MV-4-11 (cell line): ENCODE measurements at places on chromosomes 13 and 19.

DNA sequence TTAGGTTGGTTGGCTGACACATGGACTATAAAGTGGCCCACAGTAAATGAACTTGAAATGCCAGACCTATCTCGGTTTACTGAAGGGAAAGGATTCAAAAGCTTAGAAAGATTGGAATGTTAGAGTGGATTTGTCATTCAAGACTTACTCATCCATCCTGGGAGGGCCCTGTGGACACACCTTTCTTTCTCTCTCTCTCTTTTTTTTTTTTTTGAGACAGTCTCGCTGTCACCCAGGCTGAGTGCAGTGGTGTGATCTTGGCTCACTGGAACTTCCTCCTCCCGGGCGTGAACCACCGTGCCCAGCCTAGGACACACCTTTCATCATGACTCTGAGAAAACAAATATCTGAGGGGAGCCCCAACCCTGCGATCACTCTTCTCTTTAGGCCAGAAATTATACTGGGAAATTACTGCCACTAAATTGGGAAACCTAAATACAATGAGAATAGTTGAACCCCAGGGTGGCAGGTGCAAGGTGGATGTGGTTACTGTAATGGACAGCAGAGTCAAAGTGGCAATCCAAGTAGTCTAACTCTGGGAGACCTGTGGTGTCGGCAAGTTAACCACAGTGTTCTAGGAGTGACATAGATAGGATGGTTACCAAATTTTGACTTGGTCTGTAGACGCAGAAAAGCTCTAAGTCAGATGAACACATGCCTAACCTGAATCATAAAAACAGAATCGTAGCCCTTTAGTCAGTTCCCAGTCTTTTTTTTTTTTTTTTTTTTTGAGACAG lies 47.1 kb upstream of the ZMYM5 start:
- DNase-seq: no peak

- no peak for DNase-seq
Measured at GRCh38 chr13:28653111-28653510, 5.8 kb upstream of the POMP start.

DNA sequence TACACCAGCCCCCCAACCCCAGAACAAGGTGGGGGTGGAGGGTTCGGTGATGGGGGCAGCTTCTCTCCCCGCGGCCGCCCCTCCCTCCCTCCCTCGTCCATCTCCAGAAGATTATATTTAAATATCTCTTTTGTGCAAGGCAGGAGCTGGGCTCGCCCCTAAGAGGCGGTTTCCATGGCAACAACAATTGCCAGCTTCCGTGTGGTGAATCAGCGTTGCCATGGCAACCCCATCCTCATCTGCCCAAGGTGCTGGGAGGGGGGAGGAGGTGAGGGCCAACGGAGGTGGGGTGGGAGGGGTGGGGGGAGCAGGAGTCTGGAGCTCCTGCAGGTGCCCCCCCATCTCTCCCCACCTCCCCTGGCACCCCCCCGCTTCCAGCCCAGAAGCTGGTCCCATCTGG lies 46.4 kb downstream of the CELF5 start:
- DNase-seq: peak; percentile 73

DNA sequence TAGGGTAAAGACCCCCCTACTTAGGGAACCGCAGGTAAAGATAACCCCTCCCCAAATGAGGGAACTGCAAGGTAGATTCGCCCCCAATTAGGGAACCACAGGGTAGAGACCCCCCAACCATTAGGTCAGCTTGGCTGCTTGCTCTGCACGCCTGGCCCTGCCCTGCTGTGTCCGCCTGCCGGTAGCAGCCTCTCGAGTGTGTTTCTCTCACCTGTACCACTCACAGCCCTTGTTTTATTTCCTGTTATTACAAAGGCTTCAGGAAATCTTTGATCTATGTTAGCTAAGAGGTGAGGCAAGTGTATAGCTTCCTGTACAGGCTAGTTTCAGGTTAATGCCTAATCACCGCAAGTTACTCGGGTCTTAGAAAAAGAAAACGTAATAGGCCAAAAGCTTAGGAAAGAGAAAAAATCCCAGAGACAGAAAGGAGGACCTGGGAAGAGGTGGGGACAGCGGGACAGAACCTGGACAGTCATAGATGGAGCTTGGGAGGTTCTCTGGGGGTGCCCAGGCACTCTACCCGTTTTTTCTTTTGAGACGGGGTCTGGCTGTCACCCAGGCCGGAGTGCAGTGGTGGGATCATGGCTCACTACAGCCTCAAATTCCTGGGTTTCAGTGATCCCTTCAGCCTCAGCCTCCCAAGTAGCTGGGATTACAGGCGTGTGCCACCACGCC lies 23.1 kb upstream of the EIF3G start:
- no peak for DNase-seq

DNA sequence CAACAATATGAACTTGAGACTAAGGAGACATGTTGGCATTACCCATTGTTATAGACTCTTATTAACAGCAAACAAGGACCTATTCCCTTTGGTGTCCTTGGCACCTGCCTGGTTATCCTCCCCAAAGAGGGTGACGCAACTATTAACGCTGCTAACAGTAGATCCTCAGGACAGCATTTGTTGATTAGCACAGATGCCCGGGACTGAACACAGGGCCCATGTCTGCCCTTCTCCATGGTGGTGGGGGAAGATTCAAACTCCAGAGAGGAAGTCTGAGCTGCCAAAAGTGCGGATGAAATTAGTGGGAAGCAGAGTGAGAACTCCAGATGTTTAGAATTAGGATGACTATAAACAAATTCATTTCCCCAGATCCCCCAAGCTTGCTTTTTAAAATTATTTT lies 101.2 kb upstream of the RAP2A start:
- DNase-seq: no peak

DNA sequence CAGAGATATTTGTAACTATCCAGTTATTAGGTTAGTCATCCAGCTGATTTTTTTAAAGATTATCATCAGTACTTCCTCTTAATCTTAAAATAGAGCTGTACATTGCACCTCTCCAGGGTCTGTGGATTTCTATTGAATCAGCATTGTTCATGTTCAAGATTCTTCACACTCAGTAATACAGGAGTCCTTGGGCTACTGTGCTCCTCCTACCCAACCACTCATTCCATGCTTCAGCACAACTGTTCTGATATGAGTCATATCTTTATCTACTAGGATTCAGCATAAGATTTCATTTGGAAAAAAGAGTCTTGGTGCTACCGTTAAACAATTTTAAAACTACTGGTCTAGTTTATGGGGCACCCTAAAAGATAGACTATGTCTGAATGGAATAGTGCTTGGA lies 357.8 kb downstream of the DCT start:
- DNase-seq: no peak

DNA sequence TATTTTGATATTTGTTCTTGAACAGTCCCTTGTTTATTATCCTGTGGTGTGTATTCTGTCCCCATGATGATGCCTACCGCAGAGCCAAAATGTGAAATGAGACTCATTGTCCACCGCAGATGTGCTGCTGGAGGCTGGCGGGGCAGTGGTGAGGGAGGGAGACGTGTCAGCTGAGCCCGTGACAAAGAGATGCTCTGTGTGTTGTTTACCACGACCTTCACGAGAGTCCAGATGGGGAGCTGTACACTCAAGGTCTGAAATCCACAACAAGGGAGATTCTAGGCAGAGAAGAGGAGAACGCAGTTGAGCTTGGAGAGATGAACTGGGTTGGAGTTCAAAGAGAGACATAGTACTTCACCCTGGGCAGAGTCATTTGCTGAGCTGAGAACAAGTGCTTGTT lies 20.8 kb upstream of the AMER2 start:
- no peak for DNase-seq

DNA sequence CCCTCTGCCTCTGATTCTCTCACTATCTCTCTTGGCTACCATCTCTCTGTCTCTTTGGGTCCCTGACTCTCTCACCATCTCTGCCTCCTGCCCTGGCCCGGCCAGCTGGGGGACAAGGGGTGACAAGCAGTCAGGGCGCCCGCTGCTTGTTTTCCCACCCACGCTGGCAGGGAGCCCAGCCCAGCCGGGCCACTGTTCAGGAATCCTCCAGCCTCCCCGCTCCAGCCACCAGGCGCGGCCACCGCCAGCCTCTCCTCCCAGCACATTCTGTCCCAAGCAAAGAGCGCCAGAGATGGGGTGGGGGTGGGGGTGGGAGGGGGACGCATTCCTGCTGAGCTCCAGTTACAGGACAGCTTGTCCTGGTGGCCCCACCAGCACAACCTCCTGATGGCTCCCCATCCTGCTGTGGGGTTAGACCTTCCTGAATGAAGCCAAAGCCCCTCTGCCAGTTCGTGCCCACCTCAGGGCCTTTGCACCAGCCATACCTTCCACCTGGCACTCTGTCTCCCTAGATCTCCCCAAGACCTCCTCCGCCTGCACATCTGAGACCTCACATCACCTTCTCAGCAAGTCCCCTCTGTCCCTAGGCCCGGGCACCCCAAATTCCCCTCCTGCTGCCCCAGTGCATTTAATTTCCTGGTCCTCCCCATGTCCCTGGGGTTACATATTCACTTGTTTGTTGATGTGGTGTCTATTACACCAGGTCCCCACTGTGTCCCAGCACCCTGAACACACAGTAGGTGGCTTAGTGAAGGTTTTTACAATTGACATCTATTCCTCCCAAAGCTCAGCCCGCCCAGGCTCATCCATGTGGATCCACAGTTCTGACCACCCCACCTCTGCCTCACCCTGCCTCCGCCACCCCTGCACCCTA lies 12.5 kb downstream of the ARRDC2 start:
- no peak for DNase-seq

- no peak for DNase-seq
Measured at GRCh38 chr13:38641164-38641948, 45.5 kb upstream of the FREM2 start.

DNA sequence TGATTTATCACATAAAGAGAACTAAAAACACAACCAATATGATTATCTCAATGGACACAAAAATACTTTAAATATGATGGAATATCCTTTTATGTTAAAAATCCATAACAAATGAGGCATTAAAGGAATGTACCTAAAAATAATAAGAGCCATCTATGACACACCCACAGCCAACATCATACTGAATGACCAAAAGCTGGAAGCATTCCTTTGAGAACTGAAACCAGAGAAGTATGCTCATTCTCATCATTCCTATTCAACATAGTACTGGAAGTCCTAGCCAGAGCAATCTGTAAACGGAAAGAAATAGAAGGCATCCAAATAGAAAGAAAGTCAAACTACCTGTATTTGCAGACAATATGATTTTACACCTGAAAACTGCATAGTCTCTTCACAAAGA lies 671.0 kb downstream of the SLITRK1 start:
- DNase-seq: no peak

- no peak for DNase-seq
Measured at GRCh38 chr19:45473682-45474605, 6.1 kb downstream of the FOSB start.

- DNase-seq: peak; percentile 50
Measured at GRCh38 chr13:45194081-45194939, 6.5 kb downstream of the KCTD4 start.

- DNase-seq: no peak
Measured at GRCh38 chr13:28449826-28450773, 44.8 kb downstream of the FLT1 start.

- no peak for DNase-seq
Measured at GRCh38 chr13:75071395-75071794, 410.6 kb downstream of the TBC1D4 start.

DNA sequence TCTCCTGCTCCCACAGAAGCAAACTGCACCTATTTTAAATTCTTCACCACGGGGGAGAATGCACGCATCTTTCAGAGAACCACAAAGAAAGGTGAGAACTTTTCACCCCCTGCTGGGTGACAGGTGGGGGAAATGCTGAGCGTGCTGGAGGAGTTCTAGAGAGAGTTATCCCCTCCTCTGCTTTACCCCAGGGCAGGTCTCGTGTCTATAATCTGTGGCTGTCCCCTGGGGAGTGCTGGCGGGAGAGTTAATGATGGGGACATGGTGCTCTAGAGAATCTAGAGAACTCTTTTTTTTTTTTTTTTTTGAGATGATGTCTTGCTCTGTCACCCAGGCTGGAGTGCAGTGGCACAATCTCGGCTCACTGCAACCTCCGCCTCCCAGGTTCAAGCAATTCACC lies 6.8 kb downstream of the CACNG6 start:
- no peak for DNase-seq

DNA sequence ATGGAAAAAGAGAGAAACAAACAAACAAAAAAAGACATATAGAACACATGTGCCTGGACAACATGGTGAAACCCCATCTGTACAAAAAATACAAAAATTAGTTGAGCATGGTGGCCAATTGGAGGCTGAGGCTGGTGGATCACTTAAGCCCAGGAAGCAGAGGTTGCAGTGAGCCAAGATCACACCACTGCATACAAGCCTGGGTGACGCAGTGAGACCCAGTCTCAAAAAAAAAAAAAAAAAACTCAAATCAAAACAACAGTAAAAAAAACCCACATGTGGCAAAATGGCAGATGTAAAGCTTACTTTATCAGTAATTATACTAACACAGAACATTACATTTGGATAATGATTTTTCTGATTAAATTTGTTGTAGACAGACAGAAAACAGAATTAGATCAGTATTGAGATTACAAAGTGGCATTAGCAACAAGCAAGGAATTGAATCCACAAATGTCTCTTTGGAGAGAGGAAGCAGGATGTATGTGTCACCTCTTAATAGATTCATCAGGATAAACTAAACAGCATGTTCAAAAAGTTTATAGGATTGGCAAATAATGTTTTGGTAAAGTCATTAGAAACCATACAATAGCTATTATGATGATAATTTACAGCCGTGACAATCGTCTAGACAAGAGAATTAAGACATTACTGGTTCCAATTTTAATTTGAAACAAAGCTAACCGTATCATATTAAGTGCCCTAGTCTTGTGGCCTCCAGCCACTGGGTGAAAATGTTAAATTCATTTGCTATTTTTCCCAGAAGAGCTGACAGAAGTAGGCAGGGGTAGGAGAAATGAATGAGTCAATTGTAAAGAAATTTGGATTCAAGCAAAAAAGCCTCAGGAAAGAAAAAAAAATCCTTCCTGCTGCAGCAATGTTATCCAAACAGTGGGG lies 206.0 kb downstream of the FGF14 start:
- DNase-seq: no peak

- no peak for DNase-seq
Measured at GRCh38 chr19:1270854-1271527, 1.9 kb downstream of the CIRBP start.

- DNase-seq: no peak
Measured at GRCh38 chr13:73742982-73743381, 391.2 kb downstream of the KLF12 start.

DNA sequence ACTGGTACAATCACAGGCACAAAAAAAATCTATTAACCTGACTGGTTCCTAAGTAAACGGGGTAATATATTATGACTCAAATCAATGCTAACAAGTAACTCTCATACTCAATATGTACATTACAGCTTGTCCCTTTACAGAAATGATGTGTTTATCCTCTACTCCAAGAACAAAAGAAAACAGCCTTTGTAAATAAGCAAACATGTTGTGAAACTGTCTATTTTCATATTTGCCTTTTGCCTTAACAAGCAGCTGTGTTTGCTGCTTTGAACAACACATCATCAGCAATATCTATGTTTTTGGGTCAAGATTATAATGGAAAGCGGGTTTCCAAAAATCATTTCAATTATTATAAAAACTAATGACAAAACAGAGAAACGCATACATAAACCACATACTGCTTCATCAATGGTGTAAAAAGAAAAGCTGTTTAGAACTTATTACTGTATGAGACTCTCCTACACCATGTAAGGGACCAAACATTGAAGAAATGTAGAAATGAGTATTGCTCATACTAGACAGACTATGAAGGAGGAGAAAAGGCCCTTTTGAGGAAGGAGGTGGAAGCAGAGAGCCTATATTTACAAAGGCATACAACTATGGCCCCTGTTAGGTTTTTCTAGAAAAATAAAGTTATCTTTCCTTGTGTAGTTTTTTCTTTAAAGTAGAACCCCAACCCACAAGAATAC lies 14.8 kb downstream of the TBC1D4 start:
- no peak for DNase-seq
